ENCODE measurements at places on chromosomes 12 and 14.

GRCh38 chr12:53809005-53809404 lies 57.2 kb upstream of the CISTR start:
- DNase-seq = no peak

DNA sequence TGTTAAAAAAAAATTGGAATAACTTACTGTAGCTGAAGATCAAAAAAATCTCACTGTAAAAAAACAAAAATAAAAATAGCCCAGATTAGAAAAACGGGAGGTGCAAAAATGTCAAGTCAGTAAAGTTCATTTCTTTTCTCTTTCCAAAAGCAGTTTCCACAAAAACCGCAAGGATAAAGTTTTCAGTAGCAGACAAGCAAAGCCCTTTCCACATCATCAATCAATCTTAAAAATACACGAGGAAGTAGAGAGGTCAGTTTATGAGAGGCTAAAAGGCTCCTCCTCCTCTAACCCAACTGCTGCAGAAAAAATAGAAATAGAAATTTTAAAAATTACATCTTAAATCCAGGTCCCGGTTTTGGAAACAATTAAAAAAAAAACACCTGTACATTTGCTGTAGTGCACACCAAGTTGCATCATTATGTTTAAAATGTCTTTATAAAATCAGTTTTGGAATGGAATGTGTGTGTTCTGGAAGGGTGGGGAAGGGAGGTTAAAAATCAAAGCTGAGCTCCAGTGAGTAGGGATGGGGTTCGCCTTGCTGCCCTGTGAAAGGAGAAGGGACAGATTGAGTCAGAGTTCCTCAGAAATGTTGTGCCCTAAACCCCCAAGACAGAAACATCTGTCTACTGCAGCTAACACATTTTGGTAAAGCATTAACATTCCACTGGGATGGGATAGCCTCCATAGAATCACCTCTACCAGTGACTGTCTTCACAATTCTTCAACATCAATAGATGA lies 5.8 kb downstream of the HNRNPC start:
- DNase-seq = no peak

- DNase-seq = no peak
Observed at GRCh38 chr12:92719674-92720073, 16.9 kb downstream of the PLEKHG7 start.

GRCh38 chr12:6391013-6391412 lies 7.1 kb downstream of the LTBR start:
- no peak for DNase-seq

DNA sequence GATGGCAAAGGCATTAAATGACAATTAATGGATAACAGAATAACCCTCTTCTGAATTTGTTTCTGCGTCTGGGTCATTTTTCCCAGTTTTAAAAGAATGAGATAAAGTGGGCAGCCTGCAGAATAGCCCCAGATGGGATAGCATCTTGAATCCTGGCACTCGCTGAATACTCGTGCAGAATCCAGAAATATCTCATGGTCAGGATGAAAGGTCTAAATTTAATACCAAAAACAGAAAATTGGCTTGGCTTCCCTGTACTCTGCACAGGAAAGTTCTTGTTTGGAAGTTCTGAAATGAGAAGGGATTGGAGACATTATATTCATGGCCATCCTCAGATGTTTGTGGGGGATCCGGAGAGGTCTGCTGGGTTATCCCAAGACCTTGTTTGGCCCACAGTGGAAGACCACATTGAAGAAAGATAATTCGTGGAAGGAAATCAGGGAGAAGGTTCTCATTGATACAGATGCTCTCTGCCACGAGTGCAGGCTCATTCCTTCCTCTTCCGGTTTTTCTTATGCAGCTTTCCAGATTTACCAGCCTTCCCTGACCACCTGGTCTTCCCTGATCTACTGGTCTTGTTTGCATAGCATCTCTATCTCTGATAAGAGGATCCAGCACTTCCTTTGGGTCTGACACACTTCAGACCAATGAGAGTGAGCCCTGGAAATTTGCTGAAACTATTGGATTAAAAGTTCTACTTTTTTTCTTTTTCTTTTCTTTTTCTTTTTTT lies 6.0 kb upstream of the IFT81 start:
- DNase-seq = no peak

DNA sequence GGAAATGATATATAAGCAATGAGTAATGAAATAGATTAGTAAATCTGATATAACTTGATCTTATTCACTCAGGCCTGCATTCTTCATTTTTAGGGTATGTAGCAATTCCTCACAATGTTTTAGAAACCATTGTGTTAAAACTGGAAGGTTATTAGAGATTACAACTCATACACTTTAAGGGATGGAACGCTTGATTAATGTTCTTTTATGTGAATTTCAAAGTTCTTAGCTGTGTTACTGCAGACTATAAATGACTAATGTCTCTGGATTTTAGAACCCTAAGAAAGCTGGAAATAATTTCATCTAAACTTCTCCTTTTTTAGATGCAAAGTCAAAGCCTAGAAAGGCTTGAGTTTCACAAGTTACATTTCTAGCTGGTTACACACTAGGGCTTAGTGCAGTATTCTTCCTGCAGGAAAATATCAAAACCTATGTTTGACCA lies 148.2 kb upstream of the CLEC14A start:
- no peak for DNase-seq

DNA sequence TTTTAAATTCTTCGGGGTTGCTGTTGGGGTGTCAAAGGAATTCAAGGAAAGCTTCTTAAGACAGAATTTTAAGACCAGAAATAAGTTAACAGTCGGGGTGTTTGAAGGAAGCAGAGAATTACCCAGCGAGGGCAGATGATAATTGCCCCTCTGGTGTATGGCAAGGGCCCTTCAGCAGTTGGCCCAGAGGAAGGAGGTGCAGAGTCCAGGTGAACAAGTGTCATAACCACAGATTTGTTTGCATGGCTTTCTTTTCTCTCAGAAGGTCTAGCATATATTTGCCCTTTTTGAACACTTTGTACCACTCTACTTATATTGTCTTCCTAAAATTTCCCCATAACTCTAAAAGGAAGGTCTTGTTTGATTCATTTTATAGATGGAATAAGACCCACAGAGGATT lies 1.8 kb downstream of the PDE6H start:
- DNase-seq = no peak

- no peak for DNase-seq
Observed at GRCh38 chr12:113180333-113180732, 4.9 kb downstream of the DDX54 start.
